ENCODE measurements at places on chromosomes 1 and 21. TPM values are rescaled to one million over a fixed set of nuclear protein-coding genes. Genes with fewer than 3 reads are reported as not detected.

DNA sequence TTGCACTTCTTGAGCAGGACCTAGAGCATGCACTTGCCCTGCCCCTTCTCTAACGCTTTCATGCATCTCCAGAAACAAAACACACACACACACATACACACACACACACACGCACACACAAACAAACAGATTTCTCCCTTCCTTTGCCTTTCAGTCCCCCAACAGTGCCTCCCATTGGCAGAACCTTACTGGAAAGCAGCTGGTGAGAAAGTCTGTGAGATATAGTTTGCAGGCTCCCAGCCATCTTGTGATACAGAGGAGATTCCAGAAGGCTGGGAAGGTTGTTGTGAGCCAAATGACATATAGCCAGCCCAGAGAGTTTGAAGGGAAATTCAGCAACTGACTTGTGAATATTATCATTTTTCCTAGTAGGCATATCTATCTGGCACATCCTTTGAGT, 35.9 kb upstream of the ZRANB2 start:
- no peaks in the 10 kb centered on the region for H3K27me3 ChIP-seq
- H3K4me1 ChIP-seq = no peaks in the 10 kb centered on the region
- H3K36me3 ChIP-seq = no peaks in the 10 kb centered on the region
- H3K4me3 ChIP-seq = no peak overlapping the region

DNA sequence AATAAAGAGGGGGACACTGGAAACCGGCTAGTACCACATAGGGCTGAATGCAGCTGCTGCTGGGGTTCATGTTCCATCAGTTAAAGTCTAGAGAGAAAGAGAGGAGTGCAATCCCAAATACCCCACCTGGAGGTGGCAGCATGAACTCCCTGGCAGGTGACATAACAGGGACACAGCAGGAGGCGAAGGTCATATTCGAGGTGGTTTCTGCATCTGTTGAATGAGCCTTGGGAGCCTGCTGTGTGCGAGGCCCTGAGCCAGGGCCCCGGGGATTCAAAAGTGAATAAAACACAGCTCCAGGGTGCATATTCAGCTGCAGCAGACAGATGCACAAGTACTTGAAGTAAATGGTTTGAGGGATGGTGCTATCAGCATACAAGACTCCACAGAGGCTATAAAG, 456.8 kb downstream of the SETD4 start:
- H3K4me1 ChIP-seq = no peaks in the 10 kb centered on the region
- H3K4me3 ChIP-seq = no peak overlapping the region
- no peak for DNase-seq
- peaks cover 16% of the 10 kb centered on the region for H3K27me3 ChIP-seq
- H3K27ac ChIP-seq = no peak overlapping the region

GRCh38 chr1:248792342-248792741, 33.4 kb downstream of the SH3BP5L start:
- H3K4me3 ChIP-seq = no peak overlapping the region
- no peaks in the 10 kb centered on the region for H3K4me1 ChIP-seq
- peaks cover 1% of the 10 kb centered on the region for H3K36me3 ChIP-seq
- no peak overlapping the region for H3K27ac ChIP-seq
- H3K27me3 ChIP-seq = no peaks in the 10 kb centered on the region
- no peak for DNase-seq

DNA sequence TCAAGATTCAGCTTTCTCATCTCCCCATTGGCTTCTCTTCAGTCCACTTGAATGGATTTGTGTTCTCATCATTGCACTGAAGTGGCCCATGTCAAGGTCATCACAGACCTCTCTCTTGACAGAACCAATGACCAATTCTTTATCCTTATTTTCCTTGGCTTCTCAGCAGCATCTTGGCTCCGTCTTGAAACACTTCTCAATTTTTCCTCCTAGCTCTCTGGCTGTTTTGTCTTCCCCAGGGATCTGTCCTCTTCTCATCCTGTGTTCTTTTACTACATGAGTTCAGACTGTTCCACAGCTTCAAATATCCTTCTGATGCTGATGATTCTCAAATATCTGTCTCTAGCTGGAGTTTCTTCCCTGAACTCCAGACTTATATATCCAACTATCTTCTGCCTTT, 78.6 kb downstream of the COLGALT2 start:
- no peak for DNase-seq
- H3K4me3 ChIP-seq = no peak overlapping the region
- H3K36me3 ChIP-seq = no peaks in the 10 kb centered on the region

DNA sequence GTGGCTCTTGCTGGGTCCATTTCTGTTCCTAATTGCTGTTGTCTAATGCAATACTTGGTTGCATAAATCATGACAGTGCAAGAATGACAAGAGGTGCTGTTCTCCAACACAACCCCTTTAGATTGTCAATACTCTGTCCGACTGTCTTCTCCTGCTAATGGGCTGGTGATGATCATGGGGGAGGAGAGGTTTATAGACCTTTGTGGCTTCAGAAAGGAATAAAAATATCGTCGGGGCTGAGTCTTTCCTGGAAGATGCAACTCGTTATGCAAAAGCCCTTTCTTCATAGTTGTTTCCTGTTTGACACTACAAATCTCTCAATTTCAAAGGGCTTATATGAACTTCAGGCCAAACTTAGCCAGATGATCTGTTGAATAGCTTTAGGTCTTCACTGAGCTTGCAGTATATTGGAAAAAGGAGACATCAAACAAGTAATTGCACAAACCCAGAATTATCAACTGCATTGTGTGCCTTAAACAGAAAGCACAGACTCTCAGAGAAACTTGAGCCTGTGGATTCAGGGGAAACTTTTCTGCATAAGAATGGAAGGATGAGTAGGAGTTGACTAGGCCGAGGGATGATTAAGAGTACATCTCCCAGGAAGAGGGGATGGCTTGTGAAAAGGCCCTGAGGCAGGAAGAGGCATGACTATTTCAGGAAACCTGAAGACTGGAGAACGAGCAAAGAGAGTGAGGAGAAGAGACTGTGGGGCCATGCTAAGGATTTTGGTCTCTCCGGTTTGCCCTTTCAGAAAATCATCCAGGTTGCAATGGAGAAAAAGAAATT, 107.6 kb downstream of the TSEN15 start:
- H3K27me3 ChIP-seq = no peaks in the 10 kb centered on the region
- peaks cover 21% of the 10 kb centered on the region for H3K4me1 ChIP-seq
- H3K4me3 ChIP-seq = no peak overlapping the region
- no peak for DNase-seq

DNA sequence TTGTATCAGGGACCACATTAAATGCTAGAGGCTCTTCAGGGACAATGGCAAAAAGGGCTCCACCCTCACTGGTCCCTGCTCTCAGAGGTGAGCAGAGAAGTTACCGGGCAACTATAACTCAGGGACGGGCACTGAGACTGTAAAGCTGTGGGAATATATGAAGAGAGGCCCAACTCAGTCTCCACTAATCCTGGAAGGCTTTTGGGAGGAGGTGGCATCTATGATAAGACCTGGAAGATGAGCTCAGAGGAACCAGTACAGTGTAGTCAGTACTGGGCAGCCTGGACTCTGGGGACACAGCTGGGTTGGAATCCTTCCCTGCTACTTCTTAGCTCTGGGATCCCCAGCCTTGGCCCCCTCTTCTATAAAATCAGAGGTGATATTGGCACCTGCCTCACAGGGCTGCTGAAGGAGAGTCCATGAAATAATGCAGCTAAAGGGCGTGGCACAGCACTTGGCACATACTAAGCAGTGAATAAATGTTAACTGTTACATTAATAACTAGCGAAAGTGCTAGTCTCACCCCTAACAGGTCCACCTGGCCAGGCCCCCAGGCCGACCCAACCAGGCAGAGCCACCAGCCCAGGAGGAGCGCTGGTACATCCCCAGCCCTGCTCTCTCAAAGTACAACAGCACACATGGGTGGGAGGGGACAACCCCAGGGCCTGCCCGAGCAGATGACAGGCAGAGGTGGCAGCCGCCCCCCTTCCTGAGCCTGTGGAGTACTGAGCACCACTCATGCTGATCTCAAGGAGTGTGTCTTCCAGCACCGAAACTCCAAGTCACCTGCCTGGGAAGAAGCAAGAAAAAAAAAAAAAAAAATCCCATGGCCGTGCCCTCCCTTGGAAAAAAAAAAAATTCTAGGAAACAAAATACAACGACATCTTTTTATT, 62.7 kb downstream of the CASZ1 start:
- no peaks in the 10 kb centered on the region for H3K36me3 ChIP-seq
- H3K27ac ChIP-seq = no peak overlapping the region

DNA sequence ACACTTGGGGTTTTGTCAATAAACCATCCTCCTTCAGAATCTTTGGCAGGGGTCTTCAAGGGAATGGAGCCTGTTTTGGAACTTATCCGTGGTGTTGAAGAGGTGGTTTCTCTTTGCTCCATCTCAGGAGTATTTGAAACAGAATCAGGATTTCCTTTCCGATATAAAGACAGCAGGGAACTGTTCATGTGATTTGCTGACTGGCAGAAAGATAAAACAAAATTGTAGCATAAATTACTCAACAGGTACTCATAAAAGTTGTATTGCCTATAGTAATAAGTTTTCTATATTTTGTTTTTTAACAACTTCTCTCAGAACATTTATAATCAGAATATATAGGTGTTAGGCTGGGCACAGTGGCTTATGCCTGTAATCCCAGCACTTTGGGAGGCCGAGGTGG, 21.9 kb downstream of the NVL start:
- H3K36me3 ChIP-seq = peaks cover 26% of the 10 kb centered on the region
- no peaks in the 10 kb centered on the region for H3K27me3 ChIP-seq
- H3K4me1 ChIP-seq = no peaks in the 10 kb centered on the region
- H3K27ac ChIP-seq = no peak overlapping the region
- DNase-seq = no peak

- H3K27me3 ChIP-seq = no peaks in the 10 kb centered on the region
- no peak overlapping the region for H3K27ac ChIP-seq
- H3K36me3 ChIP-seq = no peaks in the 10 kb centered on the region
- no peak for DNase-seq
- H3K4me1 ChIP-seq = peaks cover 13% of the 10 kb centered on the region
- no peak overlapping the region for H3K4me3 ChIP-seq
Measured at GRCh38 chr1:186494832-186495271, 33.9 kb upstream of the PDC start.

GRCh38 chr1:109228167-109228566, 14.4 kb downstream of the SARS1 start:
- peaks cover 32% of the 10 kb centered on the region for H3K36me3 ChIP-seq
- no peaks in the 10 kb centered on the region for H3K4me1 ChIP-seq
- H3K4me3 ChIP-seq = no peak overlapping the region
- no peak overlapping the region for H3K27ac ChIP-seq
- DNase-seq = no peak

DNA sequence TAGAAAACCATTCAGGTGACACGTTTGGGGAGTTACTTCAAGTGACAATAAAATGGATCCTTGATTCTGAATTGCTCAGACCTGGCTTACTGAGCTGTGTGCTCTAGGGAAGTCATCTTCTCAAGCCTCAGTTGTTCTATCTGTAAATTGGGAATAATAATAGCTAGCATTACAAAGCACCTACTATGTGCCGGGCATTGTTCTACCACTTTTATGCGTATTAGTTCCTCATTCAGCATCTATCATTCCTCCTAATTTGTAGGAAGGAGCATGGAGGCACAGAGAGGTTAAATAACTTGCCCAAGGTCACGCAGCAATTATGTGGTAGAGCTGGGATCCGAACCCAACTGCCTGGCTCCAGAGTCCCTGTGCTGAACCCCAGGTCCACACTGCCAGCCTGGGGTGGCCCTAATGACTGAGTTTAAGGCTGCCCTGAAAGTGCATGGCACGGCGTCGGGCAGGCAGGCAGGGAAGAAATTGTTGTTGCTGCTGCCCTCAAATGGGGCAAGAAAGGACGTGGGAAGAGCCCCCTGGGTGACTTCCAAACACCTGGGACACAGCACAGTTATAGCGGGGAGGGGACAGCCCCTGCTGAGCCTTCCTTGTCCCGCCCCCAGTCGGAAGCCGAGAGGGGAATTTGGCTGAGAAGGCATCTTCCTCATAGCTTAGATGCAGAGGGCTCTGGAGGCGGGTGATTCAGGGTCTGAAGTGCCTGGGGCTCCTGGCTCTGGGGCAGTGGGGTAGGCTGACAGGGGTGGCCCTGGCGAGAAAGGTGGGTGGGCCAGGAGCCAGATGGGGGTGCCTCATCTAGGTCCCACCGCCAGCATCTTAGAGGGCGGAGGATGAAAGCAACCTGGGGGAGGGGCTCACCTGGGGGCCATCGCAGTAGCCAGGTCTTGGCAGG, 86.5 kb upstream of the IFFO2 start:
- H3K36me3 ChIP-seq = no peaks in the 10 kb centered on the region
- H3K27ac ChIP-seq = no peak overlapping the region
- H3K27me3 ChIP-seq = peaks cover 41% of the 10 kb centered on the region
- DNase-seq = no peak
- H3K4me3 ChIP-seq = no peak overlapping the region
- H3K4me1 ChIP-seq = no peaks in the 10 kb centered on the region

DNA sequence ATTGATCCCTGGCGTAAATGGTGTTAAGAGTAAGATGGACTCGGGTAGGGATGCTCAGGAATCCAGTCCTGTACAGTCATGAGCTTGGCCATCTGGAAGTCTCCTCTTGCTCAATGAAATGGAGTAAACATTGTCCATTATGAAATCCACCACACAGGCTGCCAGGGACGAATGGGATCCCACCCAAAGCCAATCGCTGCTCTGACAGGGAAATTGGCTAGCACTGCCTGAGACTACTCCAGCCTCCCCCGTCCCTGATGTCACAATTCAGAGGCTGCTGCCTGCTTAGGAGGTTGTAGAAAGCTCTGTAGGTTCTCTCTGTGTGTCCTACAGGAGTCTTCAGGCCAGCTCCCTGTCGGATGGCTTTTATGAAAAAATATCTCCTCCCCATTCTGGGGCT, at the start of gene HSD11B1:
Gene HSD11B1, plus strand, starts transcription at position 263 of the 400 bp plus-strand sequence. Its CDS starts 97 bp downstream, at position 360.
- no peak within 1 kb of the TSS for H3K4me3 ChIP-seq
- H3K36me3 ChIP-seq = no peaks in the 10 kb centered on the region
- H3K4me1 ChIP-seq = peaks cover 13% of the 10 kb centered on the region
- peaks cover 31% of the 10 kb centered on the region for H3K27me3 ChIP-seq
- H3K27ac ChIP-seq = no peak within 1 kb of the TSS
- no peak for DNase-seq

GRCh38 chr1:227792216-227793078, 23.0 kb upstream of the PRSS38 start:
- H3K36me3 ChIP-seq = no peaks in the 10 kb centered on the region
- peaks cover 61% of the 10 kb centered on the region for H3K4me1 ChIP-seq
- H3K27ac ChIP-seq = peak overlapping the region; percentile 70
- no peaks in the 10 kb centered on the region for H3K27me3 ChIP-seq

GRCh38 chr1:168848051-168848450, 119.0 kb upstream of the DPT start:
- H3K4me3 ChIP-seq = no peak overlapping the region
- H3K27ac ChIP-seq = no peak overlapping the region
- no peak for DNase-seq

The PLXNA2 gene
- 16.5 TPM for total RNA-seq

The WNT3A gene
- not detected for total RNA-seq

The PLCH2 gene
- 1.7 TPM for total RNA-seq

The CBS gene
- total RNA-seq = 30.2 TPM

The TRNP1 gene
- 29.3 TPM for total RNA-seq

The ORC1 gene
- total RNA-seq = 4.4 TPM

The OR2L13 gene
- total RNA-seq = not detected

The SLC35F3 gene
- total RNA-seq = 0.25 TPM

The C1QC gene
- total RNA-seq = not detected

The CD5L gene
- total RNA-seq = not detected

The ELAVL4 gene
- not detected for total RNA-seq
